CD4-positive, alpha-beta T cell treated with Interleukin-4 for 1 hour (primary cell): ENCODE measurements at places on chromosomes 11 and 22.

- no peak for DNase-seq
These were observed 88.8 kb downstream of the ABTB2 start for GRCh38 chr11:34268906-34269430.

GRCh38 chr11:112321501-112322172 lies 61.0 kb upstream of the PLET1 start:
- DNase-seq, result peak; percentile 2

DNA sequence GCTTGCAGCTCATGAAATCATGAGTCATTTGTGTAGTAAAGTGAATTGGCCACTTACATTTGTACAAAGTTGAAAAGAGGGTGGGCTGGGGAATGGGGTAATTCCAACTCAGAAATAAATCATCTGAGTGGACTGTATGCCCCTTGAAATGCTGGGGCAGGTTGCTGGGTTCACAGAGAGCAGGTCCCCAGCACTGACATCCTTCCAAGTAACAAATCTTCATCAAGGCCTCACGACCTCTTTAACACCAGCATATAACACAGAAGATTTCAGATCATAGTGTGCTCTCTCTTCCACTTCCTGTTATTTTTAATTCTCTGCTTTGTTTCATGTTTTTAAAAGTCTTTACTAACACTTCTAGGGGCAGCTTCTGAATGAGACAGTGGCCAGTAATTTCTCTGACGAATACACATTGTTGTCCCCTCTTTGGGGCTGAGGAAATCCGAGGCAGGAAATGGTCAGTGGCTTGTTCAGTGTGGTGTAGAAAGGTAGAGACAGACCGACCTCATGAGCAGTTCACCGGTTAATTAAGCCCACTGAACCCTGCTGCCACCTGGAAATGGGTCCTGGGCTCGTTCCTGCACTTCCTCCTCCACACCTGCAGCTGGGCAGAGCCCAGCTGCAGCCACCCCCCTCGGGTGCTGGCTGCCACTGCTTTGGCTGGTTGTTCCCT lies 127.7 kb downstream of the MAML2 start:
- DNase-seq, result peak; percentile 60

- DNase-seq, result no peak
These were observed 34.6 kb upstream of the MMP13 start for GRCh38 chr11:102990145-102990544.

DNA sequence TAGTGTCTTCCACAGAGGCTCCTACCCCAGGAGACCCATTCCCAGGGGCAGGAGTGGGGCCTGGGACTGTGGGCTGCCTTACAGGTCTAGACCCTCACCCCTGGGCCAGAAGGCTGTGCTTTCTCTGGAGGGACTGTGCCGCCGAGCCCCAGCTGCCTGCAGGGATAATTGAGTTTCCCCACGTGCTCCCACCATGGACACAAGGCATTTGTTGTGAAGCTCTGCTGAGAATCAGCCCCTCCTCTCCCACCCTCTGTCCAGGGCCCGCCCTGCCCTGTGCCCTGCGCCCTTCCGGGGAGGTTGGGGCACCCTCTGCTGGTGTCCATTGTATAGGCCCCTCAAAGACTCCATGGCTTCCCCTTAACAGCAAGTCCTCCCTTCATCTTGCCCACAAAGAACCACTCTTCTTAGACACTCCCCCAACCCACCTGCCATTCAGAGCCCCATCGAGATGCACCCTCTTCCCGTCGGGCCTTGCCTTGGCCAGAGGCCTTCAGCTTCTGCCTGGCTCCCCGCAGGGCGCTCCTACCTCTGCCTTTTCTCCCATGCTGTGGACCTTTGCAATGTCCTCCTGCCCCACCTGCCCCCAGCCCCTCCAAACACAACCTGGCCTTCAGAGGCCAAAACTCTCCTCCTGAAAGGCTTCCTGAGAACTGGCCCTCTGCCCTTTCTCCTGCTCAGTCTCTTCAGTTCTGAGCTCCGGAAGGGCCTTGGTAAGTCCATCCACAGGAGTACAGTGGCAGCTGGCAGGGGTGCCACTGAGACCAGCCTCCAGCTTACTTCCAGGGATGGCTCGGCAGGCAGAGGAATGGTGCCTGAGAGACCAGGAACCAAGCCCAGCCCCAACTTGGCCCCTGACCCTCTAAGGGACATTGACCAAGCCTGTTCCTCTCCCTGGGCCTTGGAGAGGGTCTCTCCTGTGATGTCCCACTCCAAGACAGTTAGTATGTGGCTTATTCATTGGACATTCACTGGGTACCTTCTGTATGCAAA lies 22.4 kb downstream of the DUSP8 start:
- no peak for DNase-seq

GRCh38 chr11:11148104-11148509 lies 204.9 kb downstream of the CSNK2A3 start:
- DNase-seq, result no peak

DNA sequence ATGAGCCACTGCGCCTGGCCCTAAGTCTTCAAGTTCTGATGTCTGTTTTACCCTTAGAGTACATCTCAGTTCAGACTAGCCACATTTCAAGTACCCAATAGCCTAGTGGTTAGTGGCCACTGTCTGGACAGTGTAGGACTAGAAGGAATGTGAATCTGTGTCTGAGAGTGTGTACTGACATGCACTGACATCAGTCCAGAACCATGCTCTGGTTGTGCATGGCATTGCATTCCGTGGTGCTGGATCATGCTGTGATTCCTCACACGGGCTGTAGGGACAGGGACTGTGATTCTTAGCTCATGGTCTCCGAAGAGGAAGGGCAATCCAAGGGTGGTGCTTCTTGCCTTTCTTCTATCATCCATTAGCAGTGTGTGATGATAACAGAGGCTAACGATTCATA lies 41.1 kb downstream of the AMOTL1 start:
- no peak for DNase-seq

- no peak for DNase-seq
These were observed 20.3 kb upstream of the TENM4 start for GRCh38 chr11:79461144-79461543.

DNA sequence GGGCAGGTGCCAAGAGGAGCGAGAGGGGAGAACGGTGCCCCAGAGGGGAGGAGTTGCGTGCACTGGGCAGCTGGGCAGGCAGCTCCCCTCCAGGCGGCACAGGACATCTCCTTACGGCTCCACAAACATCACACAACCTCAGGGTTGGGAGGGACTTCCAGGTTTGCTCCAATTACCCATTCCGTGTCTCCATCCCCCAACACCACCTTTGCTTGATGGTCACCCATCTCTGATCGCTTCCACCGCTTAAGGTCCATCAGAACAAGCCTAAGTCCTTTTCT lies 14.5 kb upstream of the TP53AIP1 start:
- no peak for DNase-seq

DNA sequence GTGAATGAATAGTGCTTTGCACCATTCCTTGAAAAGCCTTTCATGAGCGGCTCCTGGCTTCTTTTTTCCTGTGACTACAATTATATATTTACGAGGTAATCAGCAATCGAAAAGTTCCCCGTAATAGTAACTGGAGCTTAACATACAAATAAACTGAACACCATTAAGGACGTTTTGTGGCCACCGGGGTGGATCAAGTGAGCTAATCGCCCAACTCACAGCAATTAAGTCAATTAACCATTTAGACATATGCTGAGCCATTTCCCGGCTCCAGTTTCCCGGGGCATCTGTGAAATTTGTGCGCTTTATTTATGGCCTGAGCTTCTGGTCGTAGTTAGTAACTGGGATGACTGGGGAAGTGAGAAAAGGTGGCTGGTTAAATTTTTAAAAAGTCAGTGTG lies 465.2 kb downstream of the MIAT start:
- DNase-seq, result no peak

DNA sequence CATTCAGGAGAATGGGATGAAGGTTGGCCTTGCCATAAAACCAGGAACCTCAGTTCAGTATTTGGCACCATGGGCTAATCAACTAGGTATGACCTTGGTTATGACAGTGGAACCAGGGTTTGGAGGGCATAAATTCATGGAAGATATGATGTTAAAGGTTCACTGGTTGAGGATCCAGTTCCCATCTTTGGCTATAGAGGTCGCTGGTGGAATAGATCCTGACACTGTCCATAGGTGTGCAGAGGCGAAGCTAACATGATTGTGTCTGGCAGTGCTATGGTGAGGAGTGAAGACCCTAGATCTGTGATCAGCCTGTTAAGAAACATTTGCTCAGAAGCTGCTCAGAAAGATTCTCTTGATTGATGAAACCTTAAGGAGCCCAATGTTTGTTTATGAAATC lies 5.7 kb downstream of the NF2 start:
- DNase-seq, result no peak

DNA sequence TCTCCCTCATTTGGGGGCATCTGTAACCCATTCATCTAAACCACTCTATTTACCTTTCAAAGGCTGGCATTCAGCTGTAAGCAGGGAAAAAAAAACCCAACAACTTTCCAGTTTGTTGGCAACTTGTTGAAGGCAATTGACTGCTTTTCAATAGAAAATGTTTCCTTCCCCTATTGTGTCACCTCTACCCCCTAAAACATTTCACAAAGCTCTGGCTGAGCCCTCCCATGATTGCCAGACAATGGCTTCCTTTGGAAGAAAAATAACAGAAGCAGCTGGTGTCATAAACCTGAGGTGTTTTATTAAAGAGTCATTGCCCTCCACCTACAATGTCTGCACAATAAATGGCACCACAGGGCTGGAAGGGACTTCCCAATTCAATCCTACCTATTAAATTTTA lies 22.1 kb upstream of the PSMA1 start:
- DNase-seq, result no peak

GRCh38 chr11:91258876-91259275 lies 965.7 kb upstream of the FAT3 start:
- DNase-seq, result no peak

DNA sequence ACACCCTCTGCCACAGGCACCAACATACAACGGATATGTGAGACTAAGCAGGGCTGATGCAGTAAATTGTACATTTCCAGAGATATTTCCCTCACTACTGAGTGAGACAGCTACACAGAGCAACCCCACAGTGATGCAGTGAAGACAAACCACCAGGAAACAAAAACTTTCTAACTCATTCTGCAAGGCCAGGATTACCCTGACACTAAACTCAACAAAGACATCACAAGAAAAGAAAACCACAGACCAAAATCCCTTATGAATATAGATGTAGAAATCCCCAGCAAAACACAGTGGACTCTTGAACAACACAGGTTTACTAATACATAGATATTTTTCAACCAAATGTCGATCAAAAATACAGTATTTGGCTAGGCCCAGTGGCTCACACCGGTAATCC lies 1.5 kb upstream of the SLC7A4 start:
- DNase-seq, result no peak

GRCh38 chr11:37184326-37184725 lies 586.3 kb upstream of the RAG2 start:
- no peak for DNase-seq

GRCh38 chr22:49613511-49614270 lies 214.0 kb downstream of the BRD1 start:
- no peak for DNase-seq

- DNase-seq, result no peak
These were observed 6.4 kb downstream of the ELFN2 start for GRCh38 chr22:37420686-37421467.

GRCh38 chr22:35854334-35854733 lies 136.7 kb downstream of the APOL5 start:
- DNase-seq, result no peak

DNA sequence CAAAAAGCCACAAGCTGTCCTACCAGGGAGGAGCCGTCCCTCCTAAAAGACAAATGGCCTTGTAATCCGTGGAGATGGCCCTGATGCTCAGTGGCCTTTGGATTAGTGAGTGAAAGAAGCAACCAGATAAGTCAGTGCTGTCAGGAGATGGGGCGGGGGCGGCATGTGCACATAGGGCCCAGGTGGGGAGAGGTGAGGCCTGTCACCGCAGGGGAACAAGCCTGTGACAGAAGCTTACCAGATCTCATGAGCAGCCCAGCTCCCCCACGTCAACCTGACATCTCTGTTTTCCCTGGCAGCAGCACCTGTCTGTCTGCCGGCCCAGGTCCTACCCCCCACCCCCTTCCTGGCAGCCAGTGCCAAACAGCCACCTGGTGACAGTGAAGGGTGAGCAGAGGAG lies 162.6 kb downstream of the BUD13 start:
- DNase-seq, result no peak

GRCh38 chr11:9748361-9748970 lies 84.6 kb downstream of the SWAP70 start:
- peak; percentile 83 for DNase-seq

DNA sequence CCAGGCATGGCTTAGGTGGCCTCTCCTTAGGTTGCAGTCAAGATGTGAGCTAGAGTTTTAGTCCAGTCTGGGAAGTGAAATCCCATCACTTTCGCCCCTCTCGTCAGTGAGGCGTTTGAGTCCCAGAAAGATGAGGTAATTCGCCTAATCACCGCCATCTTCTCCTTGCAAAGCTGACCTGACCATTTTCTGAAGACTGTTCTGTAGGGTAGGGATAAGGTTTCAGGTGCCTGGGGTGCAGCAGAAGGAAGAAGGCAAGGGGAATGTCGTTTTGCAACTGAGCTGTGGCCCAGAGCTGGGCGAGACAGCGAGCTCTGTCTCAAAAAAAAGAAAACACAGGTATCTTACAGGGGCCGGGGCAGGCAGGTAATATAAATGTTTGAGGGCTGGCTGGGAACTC lies 61.7 kb upstream of the CECR2 start:
- DNase-seq, result no peak

GRCh38 chr11:78061088-78061920 lies 2.4 kb upstream of the THRSP start:
- no peak for DNase-seq

- peak; percentile 73 for DNase-seq
These were observed 12.2 kb downstream of the BCL9L start for GRCh38 chr11:118913411-118914125.

DNA sequence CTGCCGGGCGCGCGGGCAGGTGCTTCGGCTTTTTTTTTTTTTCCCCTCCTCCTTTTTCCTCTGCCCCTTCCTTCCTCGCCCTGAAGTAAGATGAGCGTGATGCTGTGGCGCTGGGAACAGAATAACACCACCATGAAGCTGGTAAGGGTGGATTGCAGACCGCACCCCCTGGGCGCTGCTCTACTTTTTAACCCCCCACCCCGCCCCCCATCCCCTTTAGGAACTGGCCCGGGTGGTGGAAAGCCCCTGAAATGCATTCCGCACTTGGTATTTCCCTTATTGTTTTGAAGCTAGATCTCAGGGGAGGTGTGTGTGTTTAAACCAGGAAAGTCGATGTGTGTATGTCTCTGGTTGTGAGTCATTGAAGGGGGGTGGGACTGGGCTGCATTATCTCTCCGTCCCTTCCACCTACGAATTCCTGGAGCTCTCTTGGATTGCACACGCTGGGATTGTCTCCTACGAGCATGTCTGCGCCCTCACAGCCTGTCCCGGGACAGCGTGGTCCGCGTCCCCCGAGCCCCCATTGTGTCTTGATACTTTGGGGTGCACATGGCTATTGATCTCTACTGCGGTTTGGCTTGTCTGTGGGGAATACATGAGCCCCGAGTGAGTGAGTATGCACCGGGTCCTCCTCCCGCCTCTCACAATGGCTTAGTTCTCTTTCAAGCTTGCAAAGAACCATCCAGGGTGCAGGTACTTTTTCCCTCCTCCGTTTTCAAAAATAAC lies 64.9 kb downstream of the NAV2 start:
- peak; percentile 14 for DNase-seq

DNA sequence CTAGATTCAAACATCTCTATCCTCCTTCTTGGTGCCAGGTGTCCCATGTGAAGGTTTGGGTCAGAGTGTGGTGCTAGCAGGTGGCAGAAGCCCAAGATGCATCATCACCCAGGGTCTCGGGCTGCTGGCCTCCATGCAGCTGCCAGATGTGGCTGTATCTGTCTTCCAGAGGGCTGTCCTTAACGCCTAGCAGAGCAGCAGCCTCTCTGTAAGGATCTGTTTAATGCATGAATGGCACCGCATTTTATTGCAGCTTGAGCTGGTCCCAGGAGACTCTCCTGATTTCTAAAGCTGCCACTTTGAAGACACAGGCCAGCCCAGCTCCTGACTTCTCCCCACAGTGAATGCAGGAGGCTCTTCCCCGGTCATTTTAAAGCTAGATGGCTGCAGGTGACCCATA lies 26.3 kb downstream of the SLC1A2 start:
- DNase-seq, result no peak
